ENCODE measurements at places on chromosomes 2 and 18.

GRCh38 chr2:141555876-141556470 lies 574.8 kb downstream of the LRP1B start:
- no peak for DNase-seq

- peak; percentile 55 for DNase-seq
Measured at GRCh38 chr2:72893594-72894319, 6.5 kb downstream of the SPR start.

- no peak for DNase-seq
Measured at GRCh38 chr2:2664989-2665833, 334.1 kb upstream of the MYT1L start.

DNA sequence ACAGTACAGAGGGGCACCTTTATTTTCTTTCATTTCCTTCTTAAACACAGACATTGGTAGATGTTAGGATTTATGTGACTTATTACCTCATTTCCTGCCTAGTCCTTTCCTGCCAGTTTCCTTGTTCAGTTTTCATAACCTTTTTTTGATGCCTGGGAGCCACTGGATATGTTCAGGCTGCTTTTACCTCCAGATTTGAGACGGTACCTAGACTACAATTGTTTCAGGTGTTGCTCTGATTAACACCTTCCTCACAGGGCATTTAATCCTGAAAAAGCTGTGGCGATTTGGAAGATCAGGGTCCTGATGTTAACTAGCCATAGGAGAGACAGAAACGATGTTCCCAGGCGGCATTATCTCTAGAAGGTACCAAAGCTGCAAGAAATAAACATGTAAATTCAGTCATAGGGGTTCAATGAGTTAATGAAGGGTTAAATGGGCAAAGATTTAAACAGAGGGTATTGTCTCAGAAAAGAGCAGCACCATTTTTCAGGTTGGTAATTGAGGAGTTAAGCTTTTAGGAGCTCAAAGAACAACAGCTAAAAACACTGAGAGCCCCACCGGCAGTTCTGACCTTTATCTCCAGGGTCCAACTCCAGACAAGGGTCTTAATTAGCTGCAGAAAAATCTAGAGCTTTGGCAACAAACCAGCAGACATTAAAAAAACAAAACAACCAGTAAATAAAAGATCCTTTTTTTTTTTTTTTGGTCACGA lies 93.3 kb downstream of the HRH4 start:
- DNase-seq = no peak

- no peak for DNase-seq
Measured at GRCh38 chr2:207362716-207363115, 167.0 kb upstream of the CREB1 start.

DNA sequence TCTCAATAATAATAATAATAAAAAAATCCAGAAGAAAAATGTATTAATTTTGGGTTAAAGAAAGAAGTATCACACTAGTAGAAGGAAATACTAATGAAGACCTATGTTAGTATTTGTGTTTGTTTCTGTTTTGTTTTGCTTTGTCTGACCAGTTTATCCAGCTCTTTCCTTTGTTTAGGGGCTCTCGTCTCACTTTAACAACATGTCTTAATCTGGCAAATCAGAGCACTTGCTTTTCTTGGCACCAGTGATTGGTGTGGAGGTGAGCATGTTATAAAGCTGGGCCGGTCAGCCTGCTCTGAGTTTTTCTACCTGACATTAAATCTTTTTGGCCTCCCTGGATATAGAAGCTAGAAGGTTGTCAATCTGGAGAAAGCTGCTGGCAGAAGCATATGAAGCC lies 15.1 kb upstream of the MEX3C start:
- DNase-seq = no peak

- DNase-seq = no peak
Measured at GRCh38 chr2:54285451-54285850, 29.4 kb upstream of the TSPYL6 start.

DNA sequence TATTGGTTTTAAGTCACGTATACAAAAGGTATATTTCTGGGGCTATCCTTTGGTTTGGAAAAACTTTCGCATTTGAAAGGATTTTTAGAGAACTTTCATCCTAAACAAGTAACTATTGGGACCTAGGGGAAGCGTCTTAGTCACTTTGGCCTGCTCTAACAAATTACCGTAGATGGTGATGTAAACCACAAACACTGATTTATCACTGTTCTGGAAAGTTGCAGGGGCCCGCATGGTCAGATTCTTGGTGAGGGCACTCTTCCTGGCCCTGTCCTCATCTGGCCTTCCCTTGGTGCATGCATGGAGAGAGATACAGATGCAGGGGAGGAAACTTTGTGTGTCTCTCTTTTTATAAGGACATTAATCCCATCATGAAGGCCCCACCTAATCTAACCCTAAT lies 49.1 kb upstream of the ANKRD62 start:
- DNase-seq = no peak

- DNase-seq = no peak
Measured at GRCh38 chr18:616380-616995, 19.7 kb downstream of the CLUL1 start.

DNA sequence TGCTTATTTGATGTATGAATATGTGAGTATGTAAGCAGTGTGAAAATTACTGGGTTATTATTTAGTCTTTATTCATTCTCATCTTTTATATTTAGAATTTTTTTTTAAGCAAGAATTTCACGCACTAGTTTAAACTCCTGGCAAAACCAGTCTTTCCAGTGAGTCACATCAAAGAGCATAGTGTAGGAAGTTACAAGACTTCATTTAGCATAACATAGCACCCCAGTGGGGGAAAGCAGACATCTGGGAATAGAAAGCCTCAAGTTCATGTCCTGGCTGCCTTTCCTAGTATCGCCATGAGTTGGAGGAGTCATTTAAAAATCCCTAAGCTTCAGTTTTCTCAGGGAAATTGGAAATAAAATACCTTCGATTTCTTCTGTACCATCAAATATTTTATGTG lies 408.3 kb downstream of the NUP35 start:
- no peak for DNase-seq

- DNase-seq = no peak
Measured at GRCh38 chr2:109595644-109596043, 18.1 kb downstream of the SEPTIN10 start.

DNA sequence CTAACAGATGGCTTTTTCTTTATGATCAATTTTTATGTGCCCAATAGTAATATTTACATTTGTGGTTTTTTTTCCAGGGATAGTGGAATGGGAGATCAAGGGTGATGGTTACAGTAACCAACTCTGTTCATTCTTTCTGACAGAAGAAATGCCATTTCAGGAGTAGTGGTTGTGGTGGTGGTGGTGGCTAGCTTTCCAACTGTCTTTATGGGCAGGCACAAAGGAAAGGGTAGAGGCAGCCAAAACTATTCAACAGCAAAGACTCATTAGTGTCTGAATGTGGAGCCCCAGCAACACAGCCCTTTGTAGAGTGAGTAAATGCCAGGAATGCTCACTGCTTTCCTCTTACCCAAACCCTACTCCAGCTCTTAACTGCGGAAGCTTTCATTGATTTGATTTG lies 227.7 kb downstream of the RND3 start:
- no peak for DNase-seq

- DNase-seq = no peak
Measured at GRCh38 chr2:220002699-220003098, 375.3 kb downstream of the SLC4A3 start.

DNA sequence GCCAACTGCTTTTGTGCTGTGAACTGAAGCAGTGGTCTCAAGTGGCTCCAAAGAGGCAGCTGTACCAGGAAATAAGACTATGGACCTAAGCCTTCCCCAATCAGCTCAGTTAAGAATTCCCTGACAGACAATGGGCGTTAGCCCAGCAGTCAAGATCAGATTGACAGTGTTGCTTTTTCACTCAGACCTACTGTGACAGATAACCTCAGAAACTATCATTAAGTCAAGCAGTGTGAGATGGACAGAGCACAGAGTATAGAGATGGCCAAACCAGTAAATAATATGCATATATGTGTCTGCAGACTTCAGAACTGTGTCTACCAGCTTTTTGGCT lies 215.3 kb downstream of the ZFP36L2 start:
- DNase-seq = no peak
